ENCODE measurements at places on chromosomes 7 and 10. TPM values are rescaled to one million over a fixed set of nuclear protein-coding genes. Genes with fewer than 3 reads are reported as not detected.

The DENND2A gene
- total RNA-seq, result 7.6 TPM

The SYT15 gene
- total RNA-seq, result 3.8 TPM

The COL26A1 gene
- not detected for total RNA-seq

The TRIL gene
- 0.48 TPM for total RNA-seq

The COL28A1 gene
- total RNA-seq, result 4.9 TPM

The PRR15 gene
- 13.2 TPM for total RNA-seq

The HSPA12A gene
- total RNA-seq, result 13.2 TPM

The IGF2BP3 gene
- 3.5 TPM for total RNA-seq

The UPK3B gene
- total RNA-seq, result 2.1 TPM

The WNT8B gene
- not detected for total RNA-seq

The ZP3 gene
- total RNA-seq, result 2.0 TPM

The ATRNL1 gene
- total RNA-seq, result 2.9 TPM

The CDK14 gene
- total RNA-seq, result 16.3 TPM

The ELAPOR2 gene
- total RNA-seq, result 34.7 TPM

The ZNF33A gene
- 25.4 TPM for total RNA-seq

The GNG11 gene
- total RNA-seq, result 17.3 TPM

The LRRC18 gene
- total RNA-seq, result not detected

The GTF2IRD1 gene
- total RNA-seq, result 18.7 TPM

The AEBP1 gene
- 300 TPM for total RNA-seq

The PPP1R17 gene
- total RNA-seq, result not detected

The GBX1 gene
- not detected for total RNA-seq

The TLX1 gene
- total RNA-seq, result not detected

The FBXO24 gene
- total RNA-seq, result 0.98 TPM

The SFRP4 gene
- 23.7 TPM for total RNA-seq

The WDR86 gene
- 61.5 TPM for total RNA-seq

The MLXIPL gene
- total RNA-seq, result 109 TPM

The TMEM139 gene
- total RNA-seq, result 14.4 TPM

The TET1 gene
- total RNA-seq, result 6.9 TPM

The SFTPD gene
- total RNA-seq, result 2.2 TPM

The AQP1 gene
- total RNA-seq, result 132 TPM

The FRG2B gene
- not detected for total RNA-seq

The PSMC2 gene
- total RNA-seq, result 87.5 TPM

The LSM5 gene
- total RNA-seq, result 19.3 TPM

The CDHR3 gene
- 8.8 TPM for total RNA-seq

The FOXI2 gene
- not detected for total RNA-seq

The DCLRE1A gene
- total RNA-seq, result 4.3 TPM

The SEC31B gene
- 18.1 TPM for total RNA-seq

The PTN gene
- total RNA-seq, result 0.48 TPM

The COBL gene
- 37.3 TPM for total RNA-seq

The WDR91 gene
- total RNA-seq, result 21.4 TPM

The ANAPC16 gene
- total RNA-seq, result 155 TPM

The TMEM196 gene
- total RNA-seq, result not detected

The NPY4R gene
- total RNA-seq, result not detected

The PNLIPRP3 gene
- 0.66 TPM for total RNA-seq

The WIPF3 gene
- 3.2 TPM for total RNA-seq

The EGFR gene
- total RNA-seq, result 65.0 TPM

The HOXA4 gene
- total RNA-seq, result 2.8 TPM

The CARD11 gene
- 2.9 TPM for total RNA-seq

The GSTO2 gene
- total RNA-seq, result 22.5 TPM

The KLF14 gene
- 0.80 TPM for total RNA-seq

The ZNF32 gene
- total RNA-seq, result 53.1 TPM

The IFIT1 gene
- 13.9 TPM for total RNA-seq

The POLR2J2 gene
- total RNA-seq, result 1.6 TPM

The MAP3K8 gene
- 34.4 TPM for total RNA-seq

The NEUROD6 gene
- not detected for total RNA-seq
